ENCODE measurements at places on chromosomes 7 and 10.

DNA sequence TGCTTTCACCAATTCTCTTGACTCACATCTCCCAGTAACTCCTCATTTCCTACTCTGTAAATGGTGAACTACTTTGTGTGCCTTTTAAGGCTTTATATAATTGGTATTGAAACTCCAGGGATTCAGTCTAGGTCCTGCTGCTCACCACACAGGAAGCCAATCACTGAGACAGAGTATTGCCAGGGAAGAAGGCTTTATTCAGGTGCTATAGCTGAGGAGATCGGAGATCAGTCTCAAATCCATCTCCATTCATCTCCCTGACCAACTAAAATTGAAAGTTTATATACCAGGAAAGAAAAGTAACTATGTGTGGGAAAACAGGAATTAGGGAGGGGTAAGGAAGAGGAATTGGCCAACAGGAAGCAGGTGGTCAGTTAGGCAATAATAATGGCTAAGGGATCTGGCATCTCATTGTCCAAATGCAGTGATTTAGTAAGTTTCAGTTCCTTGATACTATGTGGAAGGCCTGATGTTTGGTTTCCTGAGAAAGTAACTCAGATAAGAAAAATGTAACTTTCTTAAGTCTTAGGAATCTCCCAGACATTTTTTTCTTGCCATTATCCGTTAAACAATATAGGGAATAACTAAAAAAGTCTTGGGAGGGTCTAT, 10.2 kb upstream of the SDHAF3 start:
- no peak for DNase-seq

DNA sequence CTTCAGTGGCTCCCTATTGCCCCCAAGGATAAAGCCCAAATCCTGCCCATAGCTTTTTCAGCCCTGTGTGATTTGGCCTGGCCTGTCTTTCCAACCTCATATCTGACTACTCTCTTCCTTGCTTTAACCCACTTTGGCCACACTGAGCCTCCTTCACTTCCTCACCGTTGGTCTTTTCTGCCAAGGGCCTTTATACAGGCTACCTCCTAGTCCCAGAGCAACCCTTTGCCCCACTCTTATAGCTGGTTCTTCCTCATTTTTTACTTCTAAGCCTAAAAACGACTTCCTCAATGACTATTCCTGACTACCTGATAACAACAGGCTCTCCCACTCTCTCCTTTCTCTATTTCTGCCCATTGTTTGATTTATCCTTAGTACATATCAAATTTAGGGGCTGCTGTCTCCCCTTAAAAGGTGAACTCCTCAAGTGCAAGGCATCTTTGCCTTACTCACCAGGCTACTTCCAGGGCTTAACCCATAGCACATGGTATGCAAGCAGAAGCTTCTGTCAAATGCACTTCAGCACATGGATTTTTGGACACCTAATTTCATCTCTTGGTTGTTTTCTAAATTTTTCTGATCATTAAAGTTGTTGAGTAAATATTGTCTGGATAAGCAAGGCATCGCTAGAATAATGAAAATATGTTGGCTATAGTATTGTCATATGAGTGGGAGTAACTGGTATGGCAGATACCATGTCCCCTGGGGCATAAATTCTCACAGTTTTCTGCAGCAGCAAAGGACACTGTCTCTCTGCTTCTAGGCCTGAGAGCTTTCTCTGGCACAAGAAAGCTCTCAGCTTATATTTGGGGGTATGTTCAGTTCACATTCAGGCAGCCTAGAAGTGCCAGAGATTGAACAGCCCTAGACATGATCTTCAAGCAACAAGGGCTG, 201.5 kb upstream of the GPR26 start:
- DNase-seq = no peak

- DNase-seq = no peak
These were observed 59.8 kb upstream of the CYP2C9 start for GRCh38 chr10:94878649-94879048.

DNA sequence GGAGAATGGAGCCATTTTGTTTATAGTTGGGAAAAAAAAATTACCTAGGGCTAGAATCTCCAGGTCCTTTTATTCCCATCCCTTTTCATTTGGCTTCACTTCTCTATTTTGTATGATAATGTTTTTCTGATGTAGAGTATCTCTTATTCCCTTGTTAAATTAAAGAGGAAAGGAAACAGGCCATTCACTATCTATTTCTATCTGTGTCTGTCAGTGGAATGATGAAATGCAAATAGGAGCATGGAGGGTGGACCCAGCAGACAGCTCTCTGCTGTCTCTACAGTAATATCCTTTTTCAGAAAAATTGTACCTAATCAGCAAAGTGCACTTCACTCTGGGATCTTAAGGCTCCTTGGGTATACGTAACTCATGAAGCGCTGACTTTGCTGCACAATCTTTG, 136.0 kb downstream of the SRI start:
- no peak for DNase-seq
